ENCODE measurements at places on chromosomes 3 and 15.

DNA sequence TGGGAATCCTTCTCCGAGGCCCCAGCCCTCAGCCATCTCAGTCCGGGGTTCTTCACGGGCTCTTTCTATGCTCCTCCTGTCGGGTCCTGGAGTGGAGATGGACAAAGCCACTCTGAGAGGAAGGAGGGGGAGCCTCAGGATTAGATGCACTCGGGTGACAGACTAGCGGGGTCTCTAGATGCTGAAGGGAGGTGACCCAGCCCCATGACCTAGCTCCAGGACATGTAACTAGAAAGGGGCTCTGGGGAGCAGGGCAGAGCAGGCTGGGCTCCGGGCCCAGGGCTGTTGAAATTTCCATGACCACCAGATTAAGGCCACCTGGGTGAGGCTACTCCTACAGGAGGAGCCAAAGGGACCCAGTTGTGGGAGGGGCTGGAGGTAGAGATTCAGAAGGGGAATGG, 14.8 kb upstream of the SKIC8 start:
- DNase-seq, result no peak

DNA sequence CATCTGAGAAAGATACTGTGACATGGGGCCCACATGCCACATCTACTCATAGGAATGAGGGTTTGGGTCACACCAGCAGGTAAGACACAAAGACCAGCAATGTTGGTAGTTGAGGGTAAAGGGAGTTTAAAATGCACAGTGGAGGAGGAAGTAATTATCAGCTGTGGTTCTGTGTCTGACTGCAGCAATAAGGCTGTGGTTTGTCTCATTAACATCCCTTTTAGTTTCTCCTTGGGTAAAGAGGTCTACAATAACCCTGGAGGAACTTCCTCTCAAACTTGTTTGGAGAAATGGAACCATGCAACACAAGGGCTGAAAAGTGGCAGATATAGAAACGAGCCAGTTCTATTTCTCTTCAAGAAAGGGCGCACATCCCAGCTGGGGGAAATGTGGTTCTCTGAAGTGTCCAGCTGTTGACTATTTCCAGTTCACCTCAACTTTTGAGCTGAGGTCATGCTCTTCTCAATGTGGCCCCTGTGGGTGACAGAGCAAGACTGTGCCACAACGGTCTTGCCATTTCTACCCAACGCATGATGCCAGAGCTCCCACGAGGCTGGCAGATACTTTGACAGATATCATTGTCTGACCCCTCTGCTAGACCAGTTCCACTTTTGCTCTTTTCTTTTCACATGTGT, 234.3 kb downstream of the SQOR start:
- no peak for DNase-seq

GRCh38 chr3:57383838-57384237, 91.4 kb upstream of the ASB14 start:
- DNase-seq, result peak; percentile 18

DNA sequence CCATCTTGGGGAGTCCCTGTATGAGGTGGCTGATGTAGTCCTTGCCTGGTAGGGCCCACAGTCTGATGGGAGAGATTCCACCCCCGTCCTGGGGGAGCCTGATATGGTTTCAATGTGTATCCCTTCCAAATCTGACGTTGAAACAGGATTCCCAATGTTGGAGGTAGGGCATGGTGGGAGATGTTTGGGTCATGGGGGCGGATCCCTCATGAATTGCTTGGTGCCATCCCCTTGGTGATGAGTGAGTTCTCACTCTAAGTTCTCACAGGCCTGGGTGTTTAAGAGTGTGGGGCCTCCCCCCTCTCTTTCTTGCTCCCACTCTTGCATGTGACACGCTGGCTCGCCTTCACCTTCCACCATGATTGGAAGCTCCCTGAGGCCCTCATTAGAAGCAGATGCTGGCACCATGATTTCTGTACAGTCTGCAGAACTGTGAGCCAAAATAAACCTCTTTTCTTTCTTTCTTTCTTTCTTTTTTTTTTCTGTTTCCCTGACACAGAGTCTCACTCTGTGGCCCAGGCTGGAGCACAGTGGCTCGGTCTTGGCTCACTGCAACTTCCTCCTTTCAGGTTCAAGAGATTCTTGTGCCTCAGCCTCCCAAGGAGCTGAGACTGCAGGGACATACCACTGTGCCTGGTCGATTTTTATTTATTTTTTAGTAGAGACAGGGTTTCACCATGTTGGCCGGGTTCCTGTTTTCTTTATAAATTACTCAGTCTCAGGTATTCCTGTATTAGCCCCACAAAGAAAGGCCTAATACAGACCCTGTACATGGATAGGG, 28.6 kb downstream of the ITGA11 start:
- no peak for DNase-seq

- no peak for DNase-seq
Observed at GRCh38 chr3:13013566-13013965, 59.7 kb downstream of the IQSEC1 start.

- DNase-seq, result no peak
Observed at GRCh38 chr3:112004187-112004586, 5.5 kb downstream of the TAGLN3 start.
